Ammon's horn (tissue), 1 donor: ENCODE measurements at places on chromosomes 4 and X.

DNA sequence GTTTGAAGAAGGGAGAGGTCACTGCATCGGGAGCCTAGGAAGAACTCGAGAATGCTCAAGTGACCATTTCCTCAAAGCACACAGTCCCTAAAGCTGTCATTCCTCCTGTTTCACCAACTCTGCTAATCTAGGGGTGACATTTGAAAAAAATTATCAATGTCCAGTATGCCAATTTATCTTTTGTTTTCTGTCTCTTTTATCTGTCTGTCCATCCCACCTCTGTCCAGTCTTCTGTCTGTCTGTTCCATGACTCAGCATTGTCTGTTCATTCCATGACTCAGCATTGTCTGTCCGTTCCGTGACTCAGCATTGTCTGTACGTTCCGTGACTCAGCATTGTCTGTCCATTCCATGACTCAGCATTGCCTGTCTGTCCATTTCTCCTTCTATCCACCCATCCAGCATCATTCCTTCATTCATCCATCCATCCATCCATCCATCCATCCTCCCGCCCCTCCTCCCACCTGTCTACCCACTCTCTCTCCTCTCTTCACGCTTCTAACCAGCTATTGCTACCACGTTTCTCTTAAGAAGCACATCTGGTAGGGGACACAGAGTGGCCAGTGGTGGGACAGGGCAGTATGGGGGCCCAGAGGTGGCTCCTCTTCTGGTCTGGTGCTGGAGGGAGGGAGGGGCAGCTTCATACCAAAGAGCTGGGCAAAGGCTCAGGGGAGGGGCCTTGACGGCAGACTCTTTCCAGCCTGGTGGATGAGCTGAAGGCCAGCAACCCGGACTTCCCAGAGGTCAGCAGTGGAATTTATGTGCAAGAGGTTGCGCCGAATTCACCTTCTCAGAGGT, 34.1 kb downstream of the HTRA3 start:
- DNase-seq, result no peak

DNA sequence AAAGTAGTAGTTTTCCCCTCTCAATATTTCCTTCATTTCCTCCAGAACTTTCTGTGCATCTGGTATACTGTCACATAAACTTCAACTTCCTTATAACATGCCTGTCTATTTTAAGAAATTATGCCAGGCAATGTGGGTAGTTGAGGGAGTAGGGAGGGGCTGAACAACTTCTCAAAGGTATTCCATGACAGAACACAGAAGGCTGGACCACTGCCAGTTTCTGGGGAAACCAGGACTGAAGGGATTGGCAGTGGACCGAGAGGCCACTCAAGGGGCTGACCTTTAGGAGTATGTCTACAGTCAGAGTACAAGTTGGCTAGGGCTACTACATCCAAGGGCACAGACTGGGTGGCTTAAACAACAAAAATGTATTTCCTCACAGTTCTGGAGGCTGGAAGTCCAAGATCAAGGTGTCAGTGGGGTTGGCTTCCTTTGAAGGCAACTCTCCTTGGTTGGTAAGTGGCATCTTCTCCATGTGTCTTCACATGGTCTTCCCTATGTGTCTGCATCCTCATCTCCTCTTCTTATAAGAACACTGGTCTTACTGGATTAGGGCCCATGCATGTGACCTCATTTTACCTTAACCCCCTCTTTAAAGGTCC, 6.9 kb downstream of the SH3RF1 start:
- DNase-seq, result no peak

DNA sequence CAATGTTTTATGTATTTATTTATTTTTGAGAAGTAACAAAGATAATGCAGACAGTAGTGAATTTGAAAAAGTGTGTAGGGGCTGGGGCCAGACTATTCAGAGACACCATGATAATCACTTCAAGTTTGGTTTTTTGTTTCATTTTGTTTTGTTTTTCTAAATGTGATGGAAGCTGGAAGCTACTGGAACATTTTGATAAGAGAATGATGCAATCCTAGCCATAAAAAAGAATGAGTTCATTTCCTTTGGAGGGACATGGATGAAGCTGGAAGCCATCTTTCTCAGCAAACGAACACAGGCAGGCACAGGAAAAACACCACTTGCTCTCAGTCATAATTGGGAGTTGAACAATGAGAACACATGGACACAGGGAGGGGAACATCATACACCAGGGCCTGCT, 706.6 kb upstream of the EPHA5 start:
- no peak for DNase-seq

GRCh38 chr4:94519925-94520789, 68.4 kb downstream of the PDLIM5 start:
- DNase-seq, result no peak

DNA sequence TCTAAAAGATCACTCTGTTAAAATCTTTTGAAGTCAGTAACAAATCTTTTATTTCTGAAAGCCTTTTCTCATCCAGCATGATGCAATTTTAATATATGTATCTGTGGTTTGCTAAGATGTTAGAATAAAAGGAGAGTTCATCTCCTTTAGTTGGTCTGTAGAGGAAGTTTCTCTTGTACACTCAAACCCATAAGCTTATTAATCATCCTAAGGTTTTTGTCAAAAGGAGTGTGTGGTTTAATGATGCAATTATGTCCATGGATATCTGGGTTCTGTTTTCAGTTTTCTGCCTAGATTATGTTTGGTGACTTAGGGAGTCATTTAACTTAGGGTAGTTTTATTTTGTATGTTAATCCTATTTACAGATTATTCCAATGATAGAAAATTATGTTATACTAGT, 52.1 kb upstream of the NDST4 start:
- DNase-seq, result no peak

DNA sequence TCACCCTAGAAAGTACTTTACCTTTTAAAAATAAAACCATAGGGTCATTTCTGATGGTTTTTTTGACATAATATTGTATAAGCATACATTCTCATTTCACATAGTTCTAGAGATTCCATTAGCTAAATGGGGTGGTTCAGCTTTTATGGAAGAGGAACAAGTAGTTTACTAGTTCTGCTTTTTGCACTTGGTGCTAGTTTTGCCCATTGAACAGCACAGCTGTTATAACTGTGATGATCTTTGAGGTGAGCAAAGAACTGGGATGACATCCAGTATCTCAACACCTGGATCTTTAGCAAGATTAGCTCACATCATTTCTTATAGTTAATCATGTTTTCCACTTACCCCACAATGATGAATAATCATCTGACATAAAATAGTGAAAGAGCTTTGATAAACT, 40.9 kb downstream of the MOB1B start:
- no peak for DNase-seq

DNA sequence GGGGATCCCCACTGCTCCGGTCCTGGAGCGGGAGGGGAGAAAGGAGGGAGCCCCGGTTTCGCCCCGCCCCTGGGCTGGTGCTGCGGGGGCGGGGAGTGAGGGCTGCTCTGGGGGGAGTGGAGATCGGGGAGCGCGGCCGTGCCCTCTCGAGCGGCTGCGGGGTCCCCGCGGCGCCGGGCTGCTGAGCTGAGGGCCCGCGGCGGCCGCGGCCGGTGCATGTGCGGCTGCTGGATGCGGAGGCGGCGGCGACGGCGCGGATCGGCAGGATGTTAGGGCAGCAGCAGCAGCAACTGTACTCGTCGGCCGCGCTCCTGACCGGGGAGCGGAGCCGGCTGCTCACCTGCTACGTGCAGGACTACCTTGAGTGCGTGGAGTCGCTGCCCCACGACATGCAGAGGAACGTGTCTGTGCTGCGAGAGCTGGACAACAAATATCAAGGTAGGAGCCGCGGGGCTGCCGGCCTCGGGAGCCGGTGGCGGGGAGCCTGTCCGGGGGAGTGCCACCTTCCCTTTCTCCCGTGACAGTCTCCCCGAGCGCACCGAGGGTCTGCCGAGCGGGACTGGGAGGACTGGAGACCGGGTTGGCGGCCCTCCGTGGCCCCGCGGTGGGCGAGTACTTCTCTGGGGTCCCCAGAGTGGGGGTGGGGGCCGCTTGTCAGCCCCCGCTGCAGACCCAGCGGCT, at the start of gene ING2:
TSS of gene ING2 (plus strand) at position 129 of the 681 bp plus-strand sequence. CDS start at position 267, 138 bp downstream.
- DNase-seq, result peak; percentile 85

GRCh38 chrX:130013661-130014060, 31.2 kb downstream of the BCORL1 start:
- DNase-seq, result no peak

- DNase-seq, result no peak
Observed at GRCh38 chr4:185535612-185536410, 504 bp upstream of the PDLIM3 start.

DNA sequence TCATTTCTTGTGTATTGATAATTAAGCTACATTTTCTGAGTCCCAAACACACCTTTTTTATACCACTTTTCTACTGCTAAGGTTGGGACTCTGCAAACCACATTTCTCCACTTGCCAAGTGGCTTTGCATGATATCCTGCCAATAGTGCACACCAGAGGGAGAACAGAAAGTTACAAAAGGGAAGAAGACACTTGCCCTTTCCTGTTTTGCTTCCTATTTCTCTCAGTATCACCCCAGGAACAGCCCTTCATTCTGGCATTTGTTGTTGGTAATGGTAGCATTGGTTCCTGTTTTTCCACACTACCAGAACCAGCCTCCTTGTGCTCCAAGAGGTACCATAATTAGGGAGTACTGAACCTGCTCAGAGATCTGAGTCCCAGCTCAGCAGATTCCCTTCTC, 87.1 kb downstream of the HDX start:
- peak; percentile 17 for DNase-seq

DNA sequence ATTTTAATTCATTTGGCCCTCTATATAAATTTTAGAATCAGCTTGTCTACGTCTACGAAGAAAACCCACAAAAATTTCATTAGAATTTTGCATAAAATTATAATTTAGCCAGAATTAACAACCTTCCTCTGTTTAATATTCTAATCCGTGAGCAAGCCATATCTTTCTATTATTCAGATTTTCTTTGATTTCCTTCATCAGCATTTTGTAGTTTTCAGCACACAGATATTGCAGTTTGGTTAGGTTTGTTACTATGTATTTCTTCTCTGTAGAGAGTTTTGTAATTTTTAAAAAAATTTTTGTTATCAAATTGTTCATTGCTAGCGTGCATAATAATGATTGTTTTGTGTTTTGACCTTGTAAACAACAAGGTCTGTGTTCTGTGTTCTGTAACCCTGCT, 34.9 kb upstream of the PRDM8 start:
- DNase-seq, result no peak

DNA sequence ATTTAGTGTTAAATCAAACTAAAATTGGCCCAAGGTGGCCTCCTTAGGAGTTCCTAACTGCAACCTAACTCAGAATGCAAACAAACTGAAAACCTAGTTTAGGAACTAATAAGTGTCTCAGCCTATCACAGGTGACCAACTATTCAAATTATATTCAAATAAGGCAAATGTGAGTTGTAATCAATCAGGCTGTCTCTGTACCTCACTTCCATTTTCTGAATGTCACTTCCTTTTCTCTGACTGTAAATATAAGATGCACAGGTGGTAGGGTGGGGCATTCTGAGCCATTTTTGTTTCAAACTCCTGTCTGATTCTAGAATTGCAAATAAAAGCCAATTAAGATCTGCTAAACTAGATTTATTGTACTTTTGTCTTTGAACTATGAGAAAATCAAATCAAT, 401.5 kb downstream of the PPP3CA start:
- no peak for DNase-seq

- DNase-seq, result no peak
Observed at GRCh38 chrX:3598709-3599108, 114.7 kb downstream of the PRKX start.

DNA sequence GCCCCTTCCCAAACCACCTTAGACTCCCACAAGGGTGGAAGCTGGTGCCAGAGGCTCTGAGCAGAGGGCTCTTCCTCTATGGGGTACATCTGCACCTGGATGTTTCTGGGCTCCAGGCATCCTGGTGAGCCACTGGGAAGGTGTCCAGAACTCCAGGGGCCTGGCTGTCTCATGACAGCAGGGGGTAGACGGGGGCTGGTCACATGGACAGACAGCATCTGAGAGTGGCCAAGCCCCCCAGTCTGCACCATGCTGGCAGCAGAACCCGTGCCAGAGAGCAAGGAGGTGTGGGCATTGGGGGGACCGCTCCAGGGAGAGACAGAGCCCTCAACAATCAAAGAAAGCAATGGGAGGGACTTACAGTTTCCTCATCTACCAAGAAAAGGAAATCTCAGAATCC, 39.5 kb downstream of the ZFYVE28 start:
- DNase-seq, result no peak

DNA sequence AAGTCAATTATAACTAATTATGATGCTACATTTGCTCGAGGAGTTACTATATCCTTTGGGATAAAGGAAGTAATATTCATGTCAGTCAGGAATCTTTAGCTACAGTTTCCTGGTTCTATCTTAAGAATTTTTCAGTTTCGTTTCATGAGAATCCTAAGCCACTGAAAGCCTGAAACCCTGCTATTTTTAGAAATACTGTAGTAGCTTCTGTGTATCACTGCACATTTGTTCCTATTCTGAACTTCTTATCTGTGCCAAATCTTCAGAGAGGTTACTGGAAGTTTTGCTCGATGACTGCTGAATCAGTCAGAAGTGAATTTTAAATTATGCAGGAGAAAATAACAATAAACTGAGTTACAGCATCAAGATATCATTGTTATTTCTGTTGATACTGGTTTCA, 249.2 kb downstream of the TENM3 start:
- no peak for DNase-seq

DNA sequence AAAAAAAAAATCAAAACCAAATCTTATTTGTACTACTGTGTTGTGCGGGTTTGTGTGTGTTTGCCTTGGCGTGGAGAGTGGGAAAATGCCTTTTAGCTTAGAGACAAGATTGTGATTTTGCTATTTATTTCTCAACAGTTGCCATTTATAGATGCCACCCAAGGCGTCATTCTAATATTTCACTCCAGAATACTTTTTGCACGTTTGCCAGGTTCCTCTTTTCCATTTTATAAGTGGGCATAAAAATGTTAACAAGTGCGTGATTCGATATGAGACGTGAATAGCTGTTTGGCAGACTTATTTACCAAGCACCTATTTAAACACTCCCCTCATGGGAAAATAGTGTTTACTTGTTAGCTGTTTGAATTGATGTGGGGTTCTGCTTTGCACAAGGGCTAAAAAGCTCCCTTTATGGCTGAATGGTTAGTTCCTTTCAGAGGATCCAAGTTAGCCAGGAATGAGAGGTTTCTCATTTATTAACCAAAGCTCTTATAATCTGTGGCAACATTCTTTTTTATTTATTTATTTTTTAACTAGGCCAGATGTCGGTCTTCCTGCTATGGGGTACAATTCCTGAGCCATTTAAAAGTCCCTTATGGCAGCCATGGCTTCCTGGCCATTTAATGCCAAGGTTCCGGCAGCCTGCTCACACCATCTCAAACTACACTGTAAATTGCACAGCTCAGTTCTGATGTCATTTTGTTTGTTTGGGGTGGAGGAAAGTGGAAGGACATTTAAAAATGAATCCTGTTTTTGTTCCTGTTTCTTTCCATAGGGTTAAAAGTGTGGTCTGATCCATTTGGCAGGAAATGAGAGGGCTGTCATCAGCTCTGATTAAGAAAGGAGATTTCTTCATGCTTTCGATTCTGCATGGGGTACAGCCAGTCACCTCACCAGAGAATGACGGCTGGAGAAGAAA, 14.6 kb downstream of the SMIM20 start:
- DNase-seq, result no peak

DNA sequence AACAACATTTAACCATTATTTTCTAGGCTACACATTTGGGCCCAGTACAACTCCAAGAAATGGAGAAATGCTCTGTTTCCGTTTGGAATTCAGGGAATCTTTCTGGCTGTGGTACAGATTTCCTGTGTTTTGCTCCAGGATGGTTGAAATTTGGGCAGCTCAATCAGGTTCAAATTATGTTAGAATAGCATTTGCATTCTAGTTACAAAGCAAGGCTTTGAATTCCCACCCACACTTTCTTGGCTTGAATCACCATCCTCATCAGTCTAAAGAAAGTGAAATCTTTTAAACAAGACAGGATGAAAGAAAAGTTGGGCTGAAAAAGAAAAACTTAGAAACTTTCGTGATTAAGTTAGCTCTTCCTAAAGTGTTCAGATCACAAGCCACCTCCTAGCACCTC, 98.1 kb upstream of the VCX3B start:
- DNase-seq, result no peak
